ENCODE measurements at places on chromosomes 7 and 10.

DNA sequence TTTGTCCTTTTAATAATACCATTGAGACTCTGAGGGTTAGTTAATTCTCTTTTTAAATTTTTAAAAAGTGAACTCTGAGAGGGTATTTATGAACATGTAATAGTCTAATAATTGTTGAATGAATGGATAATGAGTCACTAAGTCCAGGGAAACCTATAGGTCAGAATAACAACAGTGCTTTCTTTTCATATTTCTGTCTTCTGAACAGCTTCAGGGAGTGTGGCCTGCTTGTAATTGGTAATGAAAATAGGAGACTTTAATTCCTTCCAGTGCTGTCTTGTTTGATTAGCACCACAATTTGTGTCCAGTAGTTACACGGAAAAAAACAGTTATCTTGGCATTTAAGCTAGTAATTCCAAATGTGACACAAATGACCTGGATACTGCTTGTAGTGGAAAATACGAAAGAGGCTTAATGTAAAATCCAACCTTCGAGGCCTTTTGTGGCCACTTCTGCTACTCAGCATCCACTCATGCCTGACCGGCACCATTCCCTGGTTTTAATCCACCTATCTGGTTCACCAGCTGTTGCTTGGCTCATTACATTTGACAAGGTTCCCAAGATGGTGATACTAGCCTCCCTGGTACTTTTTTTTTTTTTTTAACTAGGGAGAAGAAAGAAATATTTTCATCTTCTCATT, 149.3 kb upstream of the IMMP2L start:
- DNase-seq: peak; percentile 71

DNA sequence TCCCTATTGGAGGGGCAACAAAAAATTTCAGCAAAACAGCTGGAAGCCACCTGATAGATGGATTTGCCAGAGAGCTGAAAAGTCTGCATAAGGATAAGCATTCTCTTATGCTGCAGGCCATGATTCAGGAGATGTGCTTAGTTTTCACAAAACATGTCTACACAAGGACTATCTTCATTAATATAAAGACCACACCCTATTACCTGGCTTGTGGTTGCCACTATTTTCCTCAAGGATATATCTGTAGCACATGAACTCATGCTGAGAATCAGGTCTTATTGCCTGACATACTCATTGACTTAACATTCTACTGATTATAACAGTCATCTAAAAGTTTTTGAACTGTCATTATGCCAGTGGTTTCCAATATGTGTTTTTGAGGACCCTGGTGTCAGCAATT, 7.1 kb upstream of the COL17A1 start:
- DNase-seq: no peak

DNA sequence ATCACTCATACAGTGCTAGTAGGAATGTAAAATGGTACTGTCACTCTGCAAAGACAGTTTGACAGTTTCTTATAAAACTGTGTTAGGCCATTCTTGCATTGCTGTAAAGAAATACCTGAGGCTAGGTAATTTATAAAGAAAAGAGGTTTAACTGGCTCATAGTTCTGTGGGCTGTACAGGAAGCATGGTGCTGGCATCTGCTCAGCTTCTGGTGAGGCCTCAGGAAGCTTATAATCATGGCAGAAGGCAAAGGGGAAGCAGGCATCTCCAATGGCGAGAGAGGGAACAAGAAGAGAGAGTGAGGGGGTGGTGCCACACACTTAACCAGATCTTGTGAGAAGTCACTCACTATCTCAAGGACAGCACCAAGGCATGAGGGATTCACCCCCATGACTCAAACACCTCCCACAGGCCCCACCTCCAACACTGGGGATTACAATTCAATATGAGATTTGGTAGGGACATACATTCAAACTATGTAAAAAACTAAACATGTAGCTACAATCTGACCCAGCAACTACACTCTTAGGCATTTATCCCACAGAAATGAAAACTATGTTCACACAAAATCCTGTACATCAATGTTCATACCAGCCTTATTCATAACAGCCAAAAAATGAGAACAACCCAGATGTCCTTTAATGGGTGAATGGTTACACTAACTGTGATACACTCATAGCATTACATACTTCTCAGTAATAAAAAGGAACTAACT, 5.0 kb downstream of the ALDH18A1 start:
- DNase-seq: no peak

- no peak for DNase-seq
Measured at GRCh38 chr10:131511391-131511790, 199.9 kb upstream of the TCERG1L start.

- peak; percentile 64 for DNase-seq
Measured at GRCh38 chr10:69913606-69914382, 112.1 kb downstream of the COL13A1 start.

DNA sequence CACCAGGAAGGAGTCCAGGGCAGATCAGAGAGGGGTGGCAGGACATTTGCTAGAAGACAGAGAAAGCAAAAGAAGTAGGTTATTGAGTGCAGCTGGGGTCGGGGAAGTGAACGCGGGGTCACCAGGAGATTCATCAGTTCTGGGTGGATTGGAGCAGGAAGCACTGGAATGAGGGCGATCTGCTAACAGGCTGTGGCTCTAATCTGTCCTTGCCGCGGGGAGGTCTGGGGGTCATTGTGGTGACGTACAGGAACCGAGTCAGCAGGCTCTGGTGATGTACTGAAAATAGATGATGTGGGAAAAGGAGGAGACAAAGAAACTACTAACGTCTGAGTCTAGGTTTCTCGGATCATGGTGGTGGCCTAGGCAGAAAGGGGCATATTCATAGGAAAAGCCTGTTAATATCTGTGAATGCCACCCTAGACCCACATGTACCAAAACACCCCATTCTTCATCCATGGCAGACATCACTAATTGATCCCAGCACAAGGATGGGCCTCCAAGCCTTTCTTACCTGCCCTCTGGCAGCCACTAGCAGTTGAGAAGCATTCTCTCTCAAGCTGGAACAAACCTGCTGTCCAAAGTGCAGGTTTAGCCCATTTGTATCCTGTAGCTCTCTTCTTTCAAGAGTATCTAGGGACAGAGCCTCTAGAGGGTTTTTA, 134.5 kb downstream of the C10orf105 start:
- DNase-seq: no peak

DNA sequence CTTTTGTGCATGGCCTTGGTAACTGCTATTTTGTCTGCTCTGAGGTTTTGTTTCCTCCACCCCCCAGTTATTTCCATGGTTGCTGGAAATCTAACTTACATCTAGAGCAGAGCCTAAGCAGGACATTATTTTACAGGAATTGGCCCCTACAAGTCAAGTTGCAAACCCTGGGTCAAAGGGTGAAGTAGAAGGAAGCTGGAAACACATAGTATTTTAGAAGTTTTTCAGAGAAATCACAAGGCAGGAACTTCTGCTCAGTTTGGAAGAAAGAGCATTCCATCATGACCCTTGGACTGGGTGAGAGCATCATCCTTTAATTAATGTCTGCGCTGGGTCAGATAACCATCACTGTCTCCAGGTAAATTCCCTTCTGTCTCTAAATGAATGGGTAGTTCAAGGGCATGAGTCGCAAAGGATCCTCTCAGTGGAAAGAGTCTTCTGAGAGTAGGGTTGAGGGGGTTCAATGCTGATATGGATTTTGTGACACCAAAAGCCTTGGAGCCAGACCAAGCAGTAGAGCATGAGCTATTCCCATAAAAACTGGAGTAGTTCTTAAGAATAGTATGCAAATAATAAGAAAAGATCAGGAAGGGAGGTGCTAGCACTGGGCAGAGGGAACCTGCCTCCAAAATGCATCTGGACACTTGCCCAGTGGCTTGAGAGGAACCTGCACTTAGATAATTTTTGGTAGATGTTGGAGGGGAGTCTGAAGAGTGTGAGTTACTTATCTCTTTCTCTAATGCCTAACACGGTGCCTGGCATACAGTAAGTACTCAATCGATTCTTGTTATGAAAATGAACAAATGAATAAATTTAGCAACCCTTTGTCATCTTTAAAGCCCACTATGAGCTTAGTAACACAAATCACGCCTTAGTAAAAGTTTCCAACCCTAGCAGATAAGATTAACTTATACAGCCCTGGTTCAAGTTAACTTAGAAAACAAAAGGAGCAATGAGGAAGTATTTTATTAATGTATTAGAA, 160.6 kb upstream of the ADO start:
- no peak for DNase-seq

DNA sequence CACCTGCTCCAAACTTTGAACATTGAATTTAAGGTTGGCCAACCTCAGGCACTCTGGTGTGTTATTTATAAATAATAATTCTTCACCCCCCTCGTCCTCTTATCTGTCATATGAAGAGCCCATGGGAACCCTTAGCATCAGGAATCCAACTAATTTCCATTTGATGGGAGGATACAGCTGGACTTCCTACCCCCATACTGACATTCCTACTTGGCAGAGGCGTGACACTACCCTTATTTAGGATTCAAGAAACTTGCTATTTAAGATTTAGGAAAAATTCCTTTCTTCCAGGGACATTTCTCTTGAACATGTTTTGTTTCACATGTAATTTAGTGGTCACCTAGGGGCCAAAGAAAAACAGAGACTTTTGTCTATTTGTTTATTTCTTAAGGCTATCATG, 171.9 kb upstream of the NRP1 start:
- no peak for DNase-seq

DNA sequence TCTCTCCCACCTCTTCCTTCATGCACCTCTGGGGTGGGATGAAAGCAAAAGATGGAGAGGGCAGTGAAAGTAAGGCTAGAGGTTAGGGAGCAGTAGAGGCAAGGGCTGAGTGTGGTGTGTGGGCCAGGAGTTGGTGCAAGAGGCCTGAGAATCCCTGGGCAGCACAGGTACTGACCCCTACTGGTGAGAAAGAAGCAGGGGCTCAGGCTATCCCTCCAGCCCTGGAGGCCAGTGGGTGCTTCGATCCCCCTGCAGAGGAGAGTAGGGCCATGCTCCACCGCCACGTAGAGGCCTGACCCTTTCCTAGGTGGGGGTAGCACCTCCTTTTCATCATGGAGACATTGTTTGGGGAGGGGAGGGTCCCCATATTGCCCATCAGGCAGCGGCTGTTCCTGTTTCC, 9.8 kb downstream of the CDHR1 start:
- DNase-seq: no peak

GRCh38 chr10:98628206-98628605, 181.5 kb upstream of the HPS1 start:
- no peak for DNase-seq

DNA sequence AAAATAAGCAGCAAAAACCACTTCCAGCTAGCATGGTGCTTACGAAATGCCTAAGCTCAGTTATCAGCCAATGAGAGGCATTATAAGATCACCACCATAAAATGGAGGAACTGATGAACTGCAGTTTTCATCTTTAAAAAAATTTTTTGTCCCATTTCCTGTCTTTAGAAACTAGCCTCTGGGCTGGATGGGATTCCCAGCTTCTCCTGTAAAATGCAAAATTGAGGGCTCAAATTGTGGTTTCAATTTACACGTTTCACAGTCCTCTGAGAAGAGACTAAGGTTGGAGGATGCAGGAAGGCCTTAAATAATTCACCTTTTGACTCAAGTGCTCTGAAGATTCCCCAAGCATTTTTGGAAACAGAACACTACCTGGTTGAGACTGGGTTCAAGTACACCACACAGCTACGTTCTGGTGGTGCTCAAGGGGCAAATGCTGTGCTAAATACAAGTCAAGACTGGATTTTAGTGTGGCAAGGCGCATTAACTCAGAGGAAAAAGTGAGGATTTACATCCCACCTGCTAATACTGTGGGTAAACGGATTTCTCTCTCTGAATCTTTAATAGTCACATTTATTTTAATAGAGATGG, 951 bp downstream of the ZNF25 start:
- DNase-seq: no peak

DNA sequence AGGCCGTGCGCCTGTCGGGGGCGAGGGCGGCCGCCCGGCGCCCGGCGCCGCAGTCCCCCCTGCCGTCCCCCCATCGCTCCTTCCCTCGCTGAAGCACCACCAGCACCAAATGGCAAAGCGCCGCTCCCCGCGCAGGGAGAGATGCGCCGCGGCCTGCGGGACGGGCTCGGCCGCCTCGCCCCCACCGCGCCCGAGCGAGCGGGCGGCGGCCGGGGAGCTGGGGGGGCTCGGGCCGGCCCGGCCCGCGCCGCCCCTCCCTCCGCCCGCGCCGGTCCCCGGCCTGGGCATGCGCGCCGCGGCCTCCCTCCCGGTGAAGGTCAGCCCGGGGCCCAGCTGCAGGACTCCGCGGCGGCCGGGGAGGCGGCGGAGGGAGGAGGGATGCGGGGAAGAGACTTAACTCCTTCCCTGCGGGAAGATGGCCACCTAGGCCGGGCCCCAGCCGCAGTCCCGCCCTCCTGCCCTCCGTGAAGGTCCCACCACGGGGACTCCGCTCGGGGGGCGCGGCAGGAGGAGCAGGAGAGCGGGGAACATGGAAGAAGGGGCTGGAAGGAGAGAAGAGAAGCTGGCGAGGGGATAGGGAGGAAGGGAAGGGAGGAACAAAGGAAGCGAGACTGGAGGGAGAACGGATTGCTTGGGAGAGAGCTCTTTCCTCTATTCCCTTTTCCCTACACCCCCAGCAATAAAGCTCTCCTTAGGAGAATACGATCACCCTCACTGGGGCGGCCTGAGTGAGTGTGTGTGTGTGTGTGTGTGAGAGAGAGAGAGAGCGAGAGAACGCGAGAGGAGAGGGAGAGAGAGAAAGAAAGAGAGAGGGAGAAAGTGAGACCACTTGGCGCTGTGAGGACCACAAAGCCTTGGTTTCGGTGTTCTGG, 3.4 kb upstream of the SMARCD3 start:
- peak; percentile 94 for DNase-seq

- DNase-seq: no peak
Measured at GRCh38 chr7:140684066-140684950, 11.6 kb downstream of the ADCK2 start.

- DNase-seq: no peak
Measured at GRCh38 chr10:121669028-121669374, 70.8 kb upstream of the FGFR2 start.

GRCh38 chr10:80413271-80413996, 5.1 kb downstream of the PRXL2A start:
- peak; percentile 75 for DNase-seq

GRCh38 chr10:89279421-89279869, 22.4 kb upstream of the IFIT2 start:
- no peak for DNase-seq

DNA sequence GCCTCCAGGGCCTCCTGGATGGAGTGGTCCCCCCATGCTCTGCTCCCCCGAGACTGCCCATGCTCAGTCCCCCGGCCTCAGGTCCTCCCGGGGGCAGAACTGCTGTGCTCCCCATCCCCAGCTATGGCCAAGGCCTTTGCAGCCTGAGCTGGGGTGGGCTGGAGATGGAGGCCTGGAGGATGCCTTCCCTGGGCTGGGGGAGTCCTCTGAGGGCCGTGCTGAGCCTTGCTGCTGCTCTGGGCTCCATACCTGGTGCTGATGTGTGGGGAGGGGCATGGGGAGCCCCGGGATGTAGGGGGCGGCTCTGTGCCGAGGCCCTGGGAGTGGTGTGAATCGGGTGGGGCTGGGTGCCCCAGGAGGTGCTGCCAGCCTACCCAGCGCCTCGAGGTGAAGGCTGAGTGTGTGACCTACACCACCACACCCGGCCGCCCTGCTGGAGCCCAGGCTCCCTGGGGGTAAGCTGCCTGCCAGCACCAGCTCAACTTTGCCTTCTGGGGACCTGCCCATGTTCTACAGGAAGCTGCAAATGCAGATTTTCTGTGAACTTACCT, 109.5 kb downstream of the UNCX start:
- no peak for DNase-seq
